ENCODE measurements at places on chromosomes 3 and 15.

GRCh38 chr3:190101320-190102011 is 19.2 kb downstream of the P3H2 start:
- H3K36me3 ChIP-seq = no peaks in the 10 kb centered on the region
- H3K4me1 ChIP-seq = no peaks in the 10 kb centered on the region
- H3K4me3 ChIP-seq = no peak overlapping the region
- H3K27ac ChIP-seq = peak overlapping the region; percentile 5
- no peaks in the 10 kb centered on the region for H3K27me3 ChIP-seq

DNA sequence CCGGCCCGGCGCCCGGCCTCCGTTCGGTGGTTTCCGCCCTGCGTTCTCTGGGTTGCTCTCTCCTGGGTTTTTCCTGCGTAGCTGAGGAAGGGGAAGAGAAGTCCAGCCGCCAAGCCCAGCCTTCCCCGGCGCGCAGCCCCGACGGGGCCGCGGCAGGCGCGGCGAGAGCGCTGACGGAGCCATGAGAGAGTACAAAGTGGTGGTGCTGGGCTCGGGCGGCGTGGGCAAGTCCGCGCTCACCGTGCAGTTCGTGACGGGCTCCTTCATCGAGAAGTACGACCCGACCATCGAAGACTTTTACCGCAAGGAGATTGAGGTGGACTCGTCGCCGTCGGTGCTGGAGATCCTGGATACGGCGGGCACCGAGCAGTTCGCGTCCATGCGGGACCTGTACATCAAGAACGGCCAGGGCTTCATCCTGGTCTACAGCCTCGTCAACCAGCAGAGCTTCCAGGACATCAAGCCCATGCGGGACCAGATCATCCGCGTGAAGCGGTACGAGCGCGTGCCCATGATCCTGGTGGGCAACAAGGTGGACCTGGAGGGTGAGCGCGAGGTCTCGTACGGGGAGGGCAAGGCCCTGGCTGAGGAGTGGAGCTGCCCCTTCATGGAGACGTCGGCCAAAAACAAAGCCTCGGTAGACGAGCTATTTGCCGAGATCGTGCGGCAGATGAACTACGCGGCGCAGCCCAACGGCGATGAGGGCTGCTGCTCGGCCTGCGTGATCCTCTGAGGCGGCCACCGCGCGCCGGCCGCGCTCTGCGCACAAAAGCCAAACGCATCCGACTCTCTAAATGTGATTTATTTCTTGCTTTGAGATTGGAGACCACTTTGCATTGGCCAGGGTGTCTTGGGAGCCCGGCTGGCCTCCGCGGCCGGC is 727 bp downstream of the RAP2B start:
- peak overlapping the region; percentile 92 for H3K27ac ChIP-seq
- no peaks in the 10 kb centered on the region for H3K36me3 ChIP-seq
- peak overlapping the region; percentile 86 for H3K4me3 ChIP-seq
- DNase-seq = peak; percentile 92
- H3K4me1 ChIP-seq = peaks cover 28% of the 10 kb centered on the region

- DNase-seq = no peak
- H3K4me1 ChIP-seq = no peaks in the 10 kb centered on the region
- no peaks in the 10 kb centered on the region for H3K36me3 ChIP-seq
Observed at GRCh38 chr3:23385327-23385726, 182.2 kb downstream of the UBE2E2 start.

DNA sequence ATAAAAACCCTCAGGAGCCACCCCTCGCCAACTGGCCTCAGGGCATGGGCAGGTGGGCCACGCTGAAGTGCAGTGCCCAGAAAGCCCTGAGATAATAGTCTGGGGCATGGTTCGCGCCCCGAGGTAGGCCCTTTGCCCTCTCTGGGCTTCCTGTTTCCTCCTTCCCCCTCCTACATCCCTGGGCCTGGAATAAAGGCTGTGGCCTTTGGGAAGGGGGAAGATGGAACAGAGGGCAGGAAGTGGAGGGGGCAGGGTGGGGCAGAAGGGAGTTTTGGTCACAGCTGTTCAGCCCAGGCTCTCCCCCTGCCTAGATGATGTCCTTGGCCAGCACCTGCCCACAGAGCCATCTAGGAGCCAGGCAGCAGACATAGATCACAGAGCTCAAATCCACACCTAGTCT is 11.3 kb downstream of the CSRNP1 start:
- H3K36me3 ChIP-seq = peaks cover 62% of the 10 kb centered on the region
- peaks cover 82% of the 10 kb centered on the region for H3K4me1 ChIP-seq
- H3K27me3 ChIP-seq = no peaks in the 10 kb centered on the region
- DNase-seq = no peak

DNA sequence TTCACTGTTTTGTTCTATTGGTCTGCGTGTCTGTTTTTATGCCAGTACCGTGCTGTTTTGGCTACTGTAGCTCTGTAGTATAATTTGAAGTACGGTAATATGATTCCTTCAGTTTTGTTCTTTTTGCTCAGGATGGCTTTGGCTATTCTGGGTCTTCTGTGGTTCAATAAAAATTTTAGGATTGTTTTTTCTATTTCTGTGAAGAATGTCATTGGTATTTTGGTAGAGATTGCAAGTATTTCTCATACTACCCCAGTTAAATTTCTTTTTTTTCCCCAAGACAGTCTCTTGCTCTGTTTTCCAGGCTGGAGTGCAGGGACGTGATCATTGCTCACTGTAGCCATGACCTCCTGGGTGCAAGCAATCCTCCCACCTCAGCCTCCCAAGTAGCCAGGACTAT is 53.4 kb downstream of the STARD9 start:
- no peak overlapping the region for H3K4me3 ChIP-seq
- H3K27me3 ChIP-seq = no peaks in the 10 kb centered on the region
- no peaks in the 10 kb centered on the region for H3K4me1 ChIP-seq
- DNase-seq = no peak

DNA sequence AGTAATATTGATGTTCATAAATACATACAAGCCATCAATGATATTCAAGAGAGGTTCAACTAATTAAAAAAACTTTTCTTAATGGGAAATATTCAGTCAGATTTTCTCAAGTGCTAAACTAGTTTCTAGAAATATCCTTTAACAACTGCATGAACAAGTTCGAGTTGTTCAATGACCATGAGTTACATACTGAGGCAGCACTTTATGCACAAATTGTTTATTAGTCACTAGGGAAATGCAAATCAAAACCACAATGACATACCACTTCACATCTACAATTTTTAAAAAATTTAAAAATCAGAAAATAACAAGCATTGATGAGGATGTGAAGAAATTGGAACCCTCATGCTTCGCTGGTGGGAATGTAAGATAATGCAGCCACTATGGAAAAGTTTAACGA is 62.4 kb downstream of the RAD18 start:
- H3K27me3 ChIP-seq = no peaks in the 10 kb centered on the region
- no peak overlapping the region for H3K27ac ChIP-seq
- no peak overlapping the region for H3K4me3 ChIP-seq
- no peak for DNase-seq

DNA sequence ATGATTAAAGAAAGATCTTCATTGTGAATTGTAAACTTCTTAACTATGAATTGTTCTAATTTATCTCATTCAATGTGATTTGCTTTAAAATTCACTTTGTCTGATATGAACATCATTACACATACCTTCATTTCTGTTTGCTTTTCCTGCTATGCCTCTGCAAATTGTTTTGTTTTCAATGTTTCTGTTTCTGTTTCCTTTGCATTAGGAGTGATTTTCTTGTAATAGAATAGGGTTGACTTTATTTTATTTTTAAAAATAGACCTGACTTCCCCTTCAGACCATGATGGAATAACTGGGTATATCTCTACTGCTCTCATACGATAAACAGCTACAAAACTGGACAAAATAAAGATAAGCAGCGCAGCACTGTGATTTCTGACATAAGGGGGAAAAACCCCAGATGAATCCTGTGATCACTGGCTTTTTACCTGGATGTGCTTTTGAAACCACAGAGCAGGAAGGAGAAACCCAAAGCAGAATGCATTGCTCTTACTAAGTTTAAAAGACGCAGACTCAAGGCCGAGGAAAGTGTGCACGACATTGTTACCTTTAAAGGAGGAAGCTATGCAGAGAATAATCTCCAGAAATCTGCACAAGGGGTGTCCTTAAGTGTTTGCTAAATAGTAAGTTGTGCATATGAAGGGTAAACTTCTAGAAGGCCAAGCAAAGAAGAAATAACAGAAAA is 420.2 kb downstream of the TBC1D5 start:
- no peaks in the 10 kb centered on the region for H3K27me3 ChIP-seq
- H3K4me1 ChIP-seq = no peaks in the 10 kb centered on the region
- no peak overlapping the region for H3K27ac ChIP-seq

GRCh38 chr3:133674290-133674919 is 12.7 kb upstream of the TOPBP1 start:
- H3K4me1 ChIP-seq = peaks cover 8% of the 10 kb centered on the region
- no peak for DNase-seq
- H3K36me3 ChIP-seq = no peaks in the 10 kb centered on the region
- H3K4me3 ChIP-seq = no peak overlapping the region

- H3K27ac ChIP-seq = no peak overlapping the region
- H3K4me3 ChIP-seq = no peak overlapping the region
- H3K4me1 ChIP-seq = peaks cover 16% of the 10 kb centered on the region
Observed at GRCh38 chr15:48796930-48797329, 13.9 kb downstream of the CEP152 start.

DNA sequence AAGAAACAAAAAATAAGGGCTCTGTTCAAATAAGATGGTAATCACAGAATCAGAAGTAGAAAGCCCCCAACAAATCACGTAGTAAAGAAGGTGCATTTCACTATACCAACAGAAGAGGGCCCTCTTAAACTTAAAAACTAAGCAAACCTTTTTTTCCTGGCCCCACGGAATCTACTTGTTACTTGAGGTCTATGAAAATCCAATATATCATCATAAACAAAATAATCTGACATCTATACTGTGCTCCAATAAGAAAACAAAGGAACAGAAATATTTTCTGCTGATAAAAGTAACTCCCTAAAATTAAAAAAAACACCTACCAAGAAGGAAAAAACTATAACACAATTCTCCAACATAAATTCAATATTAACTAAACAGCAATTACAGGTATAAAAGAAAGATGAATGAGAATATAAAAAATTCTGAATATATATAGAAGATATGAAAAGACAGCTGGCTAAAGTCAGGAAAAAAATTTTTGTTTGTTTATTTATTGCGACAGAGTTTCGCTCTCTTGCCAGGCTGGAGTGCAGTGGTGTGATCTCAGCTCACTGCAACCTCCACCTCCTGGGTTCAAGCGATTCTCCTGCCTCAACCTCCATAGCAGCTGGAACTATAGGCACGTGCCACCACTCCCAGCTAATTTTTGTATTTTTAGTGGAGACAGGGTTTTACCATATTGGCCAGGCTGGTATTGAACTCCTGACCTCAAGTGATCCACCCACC is 81.8 kb downstream of the CLASP2 start:
- no peak overlapping the region for H3K27ac ChIP-seq
- no peaks in the 10 kb centered on the region for H3K4me1 ChIP-seq
- no peaks in the 10 kb centered on the region for H3K27me3 ChIP-seq
- no peak for DNase-seq
- no peak overlapping the region for H3K4me3 ChIP-seq

- peak overlapping the region; percentile 40 for H3K27ac ChIP-seq
- no peak overlapping the region for H3K4me3 ChIP-seq
- no peak for DNase-seq
- H3K4me1 ChIP-seq = peaks cover 53% of the 10 kb centered on the region
- no peaks in the 10 kb centered on the region for H3K36me3 ChIP-seq
Observed at GRCh38 chr3:152392272-152392880, 123.6 kb downstream of the MBNL1 start.

- no peaks in the 10 kb centered on the region for H3K36me3 ChIP-seq
- no peak overlapping the region for H3K4me3 ChIP-seq
Observed at GRCh38 chr15:99343881-99344551, 92.7 kb downstream of the LRRC28 start.

DNA sequence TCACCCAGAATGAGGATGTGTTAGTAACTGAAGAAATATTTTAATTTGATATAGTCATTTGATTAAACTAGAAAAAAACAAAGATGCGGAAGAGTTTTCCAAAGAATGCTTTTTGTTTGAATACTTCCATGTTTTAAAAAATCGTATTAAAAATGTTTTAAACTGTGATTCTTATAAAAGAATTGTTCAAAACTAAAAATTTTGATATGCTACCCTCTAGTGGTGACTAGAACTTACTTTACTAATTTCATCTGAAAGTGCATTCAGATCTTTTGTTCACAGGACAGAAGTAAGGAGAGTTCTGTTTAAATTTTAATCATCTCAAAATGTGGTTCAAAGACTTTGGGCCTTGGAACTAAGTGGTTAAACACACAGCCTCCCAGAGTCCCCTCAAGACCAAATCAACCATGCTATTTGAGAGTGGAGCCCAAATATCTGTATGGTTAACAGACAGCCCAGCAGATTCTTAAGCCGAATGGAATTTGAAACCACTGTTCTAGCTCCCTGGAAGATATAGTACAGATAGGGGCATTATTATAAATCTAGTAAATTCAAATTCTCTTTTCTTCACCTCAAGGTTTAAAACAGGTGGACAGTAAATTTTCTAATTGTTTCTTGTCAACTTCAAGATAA is 45.2 kb upstream of the SYNPR start:
- no peaks in the 10 kb centered on the region for H3K27me3 ChIP-seq
- H3K4me1 ChIP-seq = no peaks in the 10 kb centered on the region
- H3K36me3 ChIP-seq = no peaks in the 10 kb centered on the region
- no peak for DNase-seq
- H3K27ac ChIP-seq = no peak overlapping the region

DNA sequence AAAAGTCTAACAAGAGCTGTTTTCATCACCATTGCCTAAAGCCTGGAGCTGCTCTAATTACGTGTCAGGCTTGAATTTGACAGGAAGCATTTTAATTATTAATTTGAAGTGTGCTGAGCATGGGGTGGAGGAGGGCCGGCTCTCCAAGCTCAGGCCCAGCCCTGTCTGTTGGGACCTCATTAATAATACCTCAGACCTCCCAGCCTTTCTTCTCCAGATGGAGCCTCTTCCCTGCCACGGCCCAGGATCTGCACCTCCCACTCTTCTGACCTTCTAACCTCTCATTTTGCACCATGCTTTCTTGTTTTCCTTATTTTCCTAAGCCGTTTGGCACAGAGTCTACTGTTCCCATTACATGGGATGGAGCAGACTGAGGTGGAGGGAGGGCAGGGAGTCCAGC is 30.0 kb downstream of the INSYN1 start:
- no peak for DNase-seq
- H3K4me1 ChIP-seq = no peaks in the 10 kb centered on the region
- H3K4me3 ChIP-seq = no peak overlapping the region
- H3K27ac ChIP-seq = no peak overlapping the region
- H3K36me3 ChIP-seq = no peaks in the 10 kb centered on the region

DNA sequence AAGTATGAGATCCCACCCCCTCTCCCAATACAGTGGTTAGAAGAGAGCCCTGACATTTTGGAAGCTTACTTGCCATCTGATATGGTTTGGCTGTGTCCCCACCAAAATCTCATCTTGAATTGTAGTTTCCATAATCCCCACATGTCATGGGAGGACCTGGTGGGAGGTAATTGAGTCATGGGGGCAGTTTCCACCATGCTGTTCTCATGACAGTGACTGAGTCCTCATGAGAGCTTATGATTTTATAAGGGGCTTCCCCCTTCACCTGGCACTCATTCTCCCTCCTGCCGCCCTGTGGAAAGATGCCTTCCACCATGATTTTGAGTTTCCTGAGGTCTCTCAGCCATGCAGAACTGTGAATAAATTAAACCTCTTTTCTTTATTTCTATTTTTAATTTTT is 28.8 kb upstream of the HES1 start:
- H3K36me3 ChIP-seq = no peaks in the 10 kb centered on the region
- H3K27ac ChIP-seq = no peak overlapping the region
- H3K4me3 ChIP-seq = no peak overlapping the region
- H3K4me1 ChIP-seq = no peaks in the 10 kb centered on the region
- no peak for DNase-seq

- H3K27me3 ChIP-seq = no peaks in the 10 kb centered on the region
- no peak overlapping the region for H3K27ac ChIP-seq
- no peak overlapping the region for H3K4me3 ChIP-seq
- peaks cover 9% of the 10 kb centered on the region for H3K4me1 ChIP-seq
- no peak for DNase-seq
Observed at GRCh38 chr3:112550859-112551258, 10.9 kb downstream of the ATG3 start.
